NCI-H1105 treated with DMSO at 0.1 percent for 48 hours (cell line): ENCODE measurements at places on chromosomes 2 and 18.

GRCh38 chr2:208182835-208183234 lies 7.0 kb downstream of the C2orf80 start:
- no peak for DNase-seq

- DNase-seq: no peak
These were observed 54.0 kb upstream of the ITPRID2 start for GRCh38 chr2:181837563-181837962.

DNA sequence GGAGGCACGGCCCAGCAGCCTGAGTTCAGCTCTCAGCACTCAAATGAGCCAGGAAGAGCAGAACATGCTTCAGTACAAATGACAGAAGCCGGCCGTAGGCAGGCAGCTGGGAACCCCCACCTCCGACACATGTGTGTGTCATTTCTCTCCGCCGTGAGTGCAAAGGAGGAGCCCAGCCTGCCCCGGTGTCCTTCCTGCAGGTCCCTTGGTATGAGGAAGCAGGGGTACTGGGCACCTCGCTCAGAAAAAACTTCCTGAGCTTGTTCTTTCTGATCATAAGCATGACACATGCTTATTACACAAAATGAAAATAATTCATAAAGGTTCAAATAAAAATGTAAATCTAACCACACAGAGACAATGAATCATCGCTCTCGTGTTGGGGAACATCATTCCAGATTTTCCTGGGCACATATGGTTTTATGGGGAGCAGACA lies 35.3 kb downstream of the KCNF1 start:
- no peak for DNase-seq

DNA sequence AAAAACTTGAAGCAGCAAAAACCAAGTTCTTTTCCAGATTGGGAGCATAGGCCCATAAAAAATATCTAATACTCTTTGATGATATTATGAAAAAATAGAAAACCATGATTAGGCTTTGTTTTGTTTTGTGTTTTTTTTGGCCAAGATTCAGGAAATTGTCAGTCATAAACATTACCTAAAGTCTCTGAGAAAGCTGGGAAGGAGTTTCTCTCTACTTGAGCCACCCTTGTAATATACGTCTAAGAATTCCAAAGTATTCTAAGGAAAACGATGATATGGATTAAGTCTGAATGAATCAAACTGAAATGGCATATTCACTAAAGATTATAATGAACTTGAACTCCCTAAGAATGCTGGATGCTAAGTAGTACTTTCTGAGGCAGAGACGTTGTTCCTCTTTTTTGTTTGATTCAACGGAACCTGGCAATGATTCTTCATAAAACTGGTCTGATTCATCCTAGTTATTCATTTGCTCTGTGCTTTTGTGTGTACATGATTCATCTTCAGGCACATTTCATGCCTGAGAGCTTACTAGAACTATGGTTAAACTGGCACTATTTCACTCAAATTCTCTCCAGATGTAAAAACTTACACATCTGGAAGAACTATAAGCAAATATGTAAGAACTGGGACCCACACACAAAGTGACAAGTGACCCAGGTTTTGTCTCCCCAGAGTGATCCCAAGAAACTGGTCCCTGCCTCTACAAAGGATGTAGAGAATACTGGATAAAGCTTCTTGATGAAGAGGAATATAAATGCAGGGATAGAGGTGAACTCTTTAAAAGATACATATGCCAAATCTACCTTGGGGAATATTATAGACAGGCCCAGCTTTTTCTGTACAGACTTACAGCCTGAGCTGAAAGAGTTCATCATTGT lies 159.7 kb downstream of the DOCK10 start:
- DNase-seq: no peak

GRCh38 chr18:56168049-56168781 lies 470.2 kb downstream of the TXNL1 start:
- DNase-seq: no peak

GRCh38 chr18:79107886-79108285 lies 38.7 kb downstream of the ATP9B start:
- no peak for DNase-seq

GRCh38 chr2:5285872-5286769 lies 406.1 kb upstream of the SOX11 start:
- no peak for DNase-seq

GRCh38 chr18:51028201-51028805 lies 1.7 kb upstream of the SMAD4 start:
- no peak for DNase-seq

DNA sequence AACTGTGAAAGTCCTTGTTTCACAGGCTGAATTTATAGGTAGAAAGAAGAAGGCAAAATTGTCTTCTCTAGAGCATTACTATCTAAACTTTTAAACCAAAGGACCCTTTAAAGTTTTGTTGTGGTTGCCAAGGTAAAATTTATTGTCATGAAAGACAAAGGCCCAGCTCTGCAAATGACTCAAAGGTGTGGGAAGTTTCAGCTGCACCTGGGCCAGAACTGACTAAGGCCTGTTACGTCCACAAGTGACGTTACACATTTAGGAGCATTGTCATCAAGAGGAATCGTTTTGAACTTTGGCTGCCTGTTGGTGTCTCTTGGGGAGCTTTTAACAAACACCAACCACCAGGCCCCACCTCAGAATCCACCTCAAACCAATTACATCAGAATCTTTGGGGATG lies 8.1 kb upstream of the DSC3 start:
- DNase-seq: no peak

DNA sequence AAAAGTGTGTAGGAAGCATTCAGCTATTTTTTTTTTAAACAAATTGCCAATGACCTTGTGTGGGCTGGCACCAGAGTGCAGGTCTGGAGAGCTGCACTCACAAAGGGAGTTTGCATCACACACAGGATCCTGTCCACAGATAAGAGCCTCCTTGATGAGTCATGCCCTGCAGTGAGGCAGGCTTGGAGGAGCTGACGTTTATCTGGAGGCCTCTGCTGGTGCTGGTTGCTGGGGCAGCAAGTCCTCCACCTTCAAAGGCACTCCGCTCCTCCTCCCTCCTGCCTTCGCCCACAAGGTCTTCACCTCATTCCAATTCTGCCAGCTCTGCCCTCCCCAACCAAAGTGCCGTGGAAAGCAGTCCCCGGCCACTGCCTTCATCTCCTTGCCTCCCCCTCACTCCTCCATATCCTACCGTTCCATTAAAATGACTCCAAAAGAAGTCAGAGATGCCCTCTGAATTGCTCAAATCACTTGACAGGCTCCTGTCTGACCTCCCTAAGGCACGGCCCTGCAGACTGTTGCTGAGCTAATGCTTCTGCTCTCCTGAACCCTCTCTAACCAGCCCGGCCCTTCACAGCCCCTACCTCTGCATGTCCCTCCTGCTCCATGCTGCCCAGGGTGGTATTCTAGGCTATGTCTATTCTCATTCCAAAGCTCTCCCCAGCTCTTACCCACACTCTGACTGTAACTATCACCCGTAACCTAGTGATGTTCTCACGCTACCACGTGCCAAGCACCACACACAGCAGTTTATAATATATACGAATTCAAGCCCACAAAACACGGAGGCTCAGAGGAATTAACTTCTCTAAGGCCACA lies 30.9 kb downstream of the LONRF2 start:
- no peak for DNase-seq

DNA sequence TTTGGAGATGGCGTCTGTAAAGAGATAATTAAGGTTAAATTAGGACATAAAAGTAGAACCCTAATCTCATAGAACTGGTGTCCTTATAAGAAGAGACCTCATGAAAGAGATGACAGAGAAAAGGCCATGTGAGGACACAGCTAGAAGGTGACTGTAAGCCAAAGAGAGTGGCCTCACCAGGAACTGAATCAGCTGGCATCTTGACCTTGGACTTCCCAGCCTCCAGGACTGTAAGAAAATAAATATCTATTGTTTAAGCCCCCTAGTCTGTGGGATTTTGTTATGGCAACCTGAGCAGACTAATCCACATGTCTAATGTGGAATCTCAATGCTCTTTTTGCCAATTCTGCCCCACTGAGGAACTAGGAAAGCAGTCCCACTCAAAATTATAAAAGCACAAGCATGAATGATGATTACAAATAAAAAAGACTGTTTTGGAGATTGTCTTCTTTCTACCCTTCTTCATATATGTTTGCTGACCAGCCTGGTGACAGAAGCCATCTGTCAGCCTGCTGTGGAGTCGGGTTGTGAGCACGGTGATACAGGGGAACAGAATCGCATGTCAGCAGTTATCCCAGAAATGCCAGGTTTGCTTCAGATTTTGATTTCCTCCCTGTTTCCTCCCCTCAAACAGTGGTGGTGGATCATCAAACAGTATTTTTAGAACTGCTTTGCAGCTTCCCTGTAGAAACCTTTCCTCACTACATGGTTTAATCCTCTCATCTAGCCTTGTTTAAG lies 54.2 kb downstream of the INPP4A start:
- DNase-seq: no peak

GRCh38 chr2:37243435-37243834 lies 12.0 kb downstream of the NDUFAF7 start:
- DNase-seq: no peak

DNA sequence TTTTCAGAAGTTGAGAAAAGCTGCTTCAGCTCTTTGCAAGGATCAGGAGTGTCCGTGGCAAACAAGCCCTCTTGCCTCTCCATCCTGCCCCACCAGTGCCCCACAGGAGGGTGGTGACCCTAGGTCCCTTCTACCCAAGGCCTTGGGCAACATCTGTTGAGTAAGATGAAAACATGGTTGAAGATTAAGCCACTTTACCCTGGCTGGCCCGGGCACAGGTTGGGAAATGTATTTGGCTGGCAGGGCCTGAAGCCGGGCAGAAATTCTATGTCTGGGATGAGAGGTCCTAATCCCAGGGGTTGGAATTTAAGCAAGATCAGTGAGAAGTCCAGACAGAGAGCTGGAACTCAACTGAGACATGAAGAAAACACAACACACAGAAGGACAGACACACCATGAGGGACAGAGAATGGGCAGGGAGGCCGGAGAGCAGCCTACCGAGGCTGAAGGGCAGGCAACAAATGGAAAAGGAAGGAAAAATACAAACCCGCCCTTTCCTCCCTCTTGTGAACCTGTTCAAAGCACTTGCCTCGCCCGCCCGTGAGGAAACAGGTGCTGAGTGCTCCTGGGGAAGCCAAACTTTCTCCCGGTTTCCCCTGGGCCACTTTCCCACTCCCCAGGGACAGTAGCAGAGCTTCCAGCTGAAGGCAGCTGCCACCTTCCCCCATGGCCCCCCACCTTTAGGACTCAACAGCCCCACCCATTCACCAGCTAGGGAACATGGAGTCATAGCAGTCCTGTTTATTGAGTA lies 86.1 kb downstream of the TNS1 start:
- no peak for DNase-seq

DNA sequence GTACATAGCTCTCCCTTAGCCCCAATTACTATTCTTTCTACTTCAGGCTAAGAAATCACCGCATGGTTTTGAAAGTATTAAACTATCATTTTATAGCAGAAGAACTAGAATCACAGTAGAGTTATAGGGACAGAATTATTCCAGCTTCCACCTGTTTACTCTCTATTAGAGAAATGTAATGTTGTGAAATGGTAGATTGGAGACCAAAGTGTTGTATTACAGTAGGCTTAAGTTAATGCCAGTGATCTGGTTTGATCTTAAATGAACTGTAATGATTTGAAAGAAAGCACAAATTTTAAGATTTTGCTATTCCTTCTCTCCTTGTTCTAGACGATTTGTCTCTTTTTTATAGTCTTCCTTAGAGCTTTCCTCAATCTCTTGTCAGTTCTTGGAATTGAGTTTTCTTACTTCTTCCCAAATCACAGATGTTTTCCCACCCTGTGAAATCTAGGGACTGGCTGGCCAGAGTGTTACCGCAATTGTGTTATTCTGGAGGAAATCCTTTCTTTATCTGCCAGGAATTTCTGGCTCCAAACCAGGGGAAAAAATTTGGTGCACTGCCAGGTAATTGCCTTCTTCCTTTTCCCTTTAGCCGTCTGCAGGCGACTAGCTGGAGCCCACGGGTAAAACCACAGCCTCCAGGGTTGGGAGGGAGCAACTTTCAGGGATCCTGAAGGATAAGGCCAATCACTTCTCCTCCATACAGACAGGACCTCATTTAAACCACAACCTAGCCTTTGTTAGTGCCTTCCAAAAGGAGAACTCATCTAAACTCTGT lies 51.7 kb downstream of the NOP58 start:
- peak; percentile 65 for DNase-seq

- DNase-seq: no peak
These were observed 794.9 kb upstream of the ACVR2A start for GRCh38 chr2:147049957-147050356.

DNA sequence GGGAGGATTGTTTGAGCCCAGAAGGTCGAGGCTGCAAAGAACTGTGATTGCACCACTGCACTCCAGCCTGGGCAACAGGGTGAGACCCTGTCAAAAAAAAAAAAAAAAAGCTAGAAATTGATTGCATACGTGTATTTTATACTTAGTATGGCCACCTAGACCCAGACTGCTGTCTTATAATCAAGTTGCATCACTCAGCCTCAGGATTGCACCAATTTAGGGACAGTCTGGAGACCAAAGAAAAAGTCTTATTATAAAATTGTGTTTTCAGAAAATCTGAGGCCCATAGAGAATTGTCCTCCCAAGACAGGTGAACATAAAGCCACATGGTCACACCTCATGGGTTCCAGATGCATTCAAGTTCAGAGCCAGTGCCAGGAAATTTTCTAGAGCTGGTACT lies 17.1 kb upstream of the PLEKHM3 start:
- no peak for DNase-seq

DNA sequence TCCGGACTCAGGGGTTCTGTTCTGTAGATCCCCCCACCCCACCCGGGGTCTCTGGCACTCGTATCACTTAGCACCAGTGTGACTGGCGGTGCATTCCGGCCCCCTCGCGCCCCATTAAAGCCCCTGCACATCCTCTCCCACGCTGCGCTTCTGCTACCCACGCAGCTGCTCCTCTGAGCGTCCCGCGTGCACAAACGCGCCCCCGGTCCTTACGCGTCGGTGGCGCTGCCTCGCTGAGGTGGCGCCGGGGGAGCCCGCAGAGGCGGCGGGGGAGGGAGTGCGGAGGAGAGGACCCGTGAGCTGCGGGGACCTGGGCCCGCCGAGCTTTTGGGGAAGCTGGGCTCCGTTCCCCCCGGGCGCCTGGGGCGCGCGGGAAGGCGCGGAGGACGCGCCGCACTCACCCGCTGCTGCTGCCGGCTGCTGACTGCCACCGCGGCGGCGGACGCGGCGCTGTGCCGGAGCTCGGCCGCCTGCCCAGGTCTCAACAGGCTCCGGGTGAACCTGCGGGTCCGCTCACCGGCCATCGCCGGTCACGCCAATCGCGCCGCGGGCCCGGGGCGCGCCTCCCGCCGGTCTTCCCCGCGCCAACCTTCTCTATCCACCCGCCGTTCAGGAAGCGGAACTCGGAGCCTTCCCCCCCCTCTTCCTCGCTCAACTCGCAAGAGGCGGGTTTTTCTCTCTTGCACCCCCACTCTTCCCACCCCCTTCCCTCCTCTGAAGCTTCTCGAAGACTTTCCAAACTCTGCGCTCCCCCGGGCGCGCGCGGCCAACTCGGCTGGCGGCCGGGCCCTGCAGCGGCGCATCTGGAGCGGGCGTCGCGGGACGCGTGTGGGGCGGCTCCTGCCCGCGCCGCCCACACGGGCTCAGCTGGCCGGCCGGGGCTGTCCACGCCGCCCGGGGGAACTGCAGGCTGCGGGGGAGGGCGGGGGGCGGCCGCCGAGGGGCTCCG lies at the start of gene DOCK10:
Gene DOCK10, minus strand, starts transcription at position 618 of the 949 bp plus-strand sequence. Its CDS starts 94 bp downstream, at position 524.
- DNase-seq: peak; percentile 30
